Aorta (tissue), 5 donors: ENCODE measurements at places on chromosomes 16 and 17.

DNA sequence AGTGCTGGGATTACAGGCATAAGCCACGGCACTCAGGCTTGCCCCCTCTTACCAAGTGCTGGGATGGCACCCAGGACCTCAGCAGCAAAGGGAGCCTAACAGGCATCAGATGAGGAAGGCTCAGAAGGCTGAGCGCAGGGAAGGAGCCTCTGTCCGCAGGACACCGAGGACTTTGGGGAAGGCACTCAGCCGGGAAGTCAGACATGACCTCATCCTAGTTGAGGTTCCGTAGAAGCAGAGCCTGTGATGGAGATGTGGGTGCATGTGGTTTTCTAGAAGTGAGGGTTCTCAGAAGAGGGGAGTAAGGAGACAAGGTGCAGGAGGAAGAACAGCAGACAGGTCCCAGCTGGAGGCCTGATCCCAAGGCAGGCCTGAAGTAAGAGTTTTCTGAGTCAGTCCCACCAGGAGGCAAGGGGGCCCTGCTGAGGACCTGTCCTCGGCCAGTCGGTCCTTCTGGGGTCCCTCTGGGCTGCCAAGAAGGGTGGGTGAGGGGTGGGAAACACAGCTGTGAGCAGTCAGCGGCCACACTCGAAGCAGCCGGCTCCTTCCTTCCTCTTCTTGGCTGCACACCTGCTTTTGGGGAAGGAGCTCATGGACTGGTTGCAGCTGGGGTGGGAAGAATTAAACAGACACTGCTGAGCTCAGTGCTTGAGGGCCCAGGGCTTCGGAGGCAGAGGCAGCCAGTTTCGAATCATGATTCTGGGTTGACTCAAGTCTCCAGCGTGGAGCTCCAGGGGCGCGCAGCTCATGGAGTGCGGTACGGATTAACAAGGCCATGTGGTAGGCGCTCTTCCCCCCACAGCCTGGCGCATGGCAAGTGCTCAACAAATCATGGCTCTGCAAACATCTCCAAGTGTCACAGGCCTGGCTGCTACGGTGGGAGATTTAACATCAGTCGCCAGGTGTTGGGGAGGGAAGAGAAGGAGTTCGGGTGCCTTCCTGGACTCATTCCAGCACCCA, 38.9 kb upstream of the SNN start:
- no peaks in the 10 kb centered on the region for H3K4me1 ChIP-seq
- no peaks in the 10 kb centered on the region for H3K27me3 ChIP-seq

DNA sequence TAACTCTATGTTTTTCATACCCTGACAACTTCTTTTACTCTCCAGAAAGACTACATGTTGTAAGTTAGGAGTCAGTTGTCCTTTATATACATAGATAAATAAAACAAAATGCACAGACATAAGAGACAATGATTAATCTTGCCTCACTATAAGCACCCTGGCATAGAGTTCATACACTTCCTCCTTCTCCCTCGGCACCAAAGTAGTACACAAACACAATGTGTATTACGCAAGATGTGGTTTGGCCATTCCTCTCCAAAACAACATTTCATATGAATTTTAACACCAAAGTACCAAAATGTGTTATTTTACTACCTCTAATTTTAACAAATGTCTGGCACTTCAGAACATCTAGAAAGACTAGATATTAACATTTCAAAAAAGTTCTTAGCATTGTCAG, 17.2 kb upstream of the SLFN11 start:
- no peaks in the 10 kb centered on the region for H3K4me1 ChIP-seq
- no peaks in the 10 kb centered on the region for H3K36me3 ChIP-seq
- no peaks in the 10 kb centered on the region for H3K27me3 ChIP-seq
- DNase-seq: no peak

GRCh38 chr17:56897646-56898424, 16.0 kb downstream of the TRIM25 start:
- no peaks in the 10 kb centered on the region for H3K4me1 ChIP-seq
- H3K36me3 ChIP-seq: peaks cover 8% of the 10 kb centered on the region
- no peak overlapping the region for H3K27ac ChIP-seq
- no peak for DNase-seq
- H3K27me3 ChIP-seq: no peaks in the 10 kb centered on the region
- no peak overlapping the region for H3K4me3 ChIP-seq

GRCh38 chr16:23398987-23399805, 53.8 kb downstream of the COG7 start:
- no peak for DNase-seq
- no peaks in the 10 kb centered on the region for H3K4me1 ChIP-seq
- no peak overlapping the region for H3K4me3 ChIP-seq
- no peak overlapping the region for H3K27ac ChIP-seq
- peaks cover 10% of the 10 kb centered on the region for H3K36me3 ChIP-seq

DNA sequence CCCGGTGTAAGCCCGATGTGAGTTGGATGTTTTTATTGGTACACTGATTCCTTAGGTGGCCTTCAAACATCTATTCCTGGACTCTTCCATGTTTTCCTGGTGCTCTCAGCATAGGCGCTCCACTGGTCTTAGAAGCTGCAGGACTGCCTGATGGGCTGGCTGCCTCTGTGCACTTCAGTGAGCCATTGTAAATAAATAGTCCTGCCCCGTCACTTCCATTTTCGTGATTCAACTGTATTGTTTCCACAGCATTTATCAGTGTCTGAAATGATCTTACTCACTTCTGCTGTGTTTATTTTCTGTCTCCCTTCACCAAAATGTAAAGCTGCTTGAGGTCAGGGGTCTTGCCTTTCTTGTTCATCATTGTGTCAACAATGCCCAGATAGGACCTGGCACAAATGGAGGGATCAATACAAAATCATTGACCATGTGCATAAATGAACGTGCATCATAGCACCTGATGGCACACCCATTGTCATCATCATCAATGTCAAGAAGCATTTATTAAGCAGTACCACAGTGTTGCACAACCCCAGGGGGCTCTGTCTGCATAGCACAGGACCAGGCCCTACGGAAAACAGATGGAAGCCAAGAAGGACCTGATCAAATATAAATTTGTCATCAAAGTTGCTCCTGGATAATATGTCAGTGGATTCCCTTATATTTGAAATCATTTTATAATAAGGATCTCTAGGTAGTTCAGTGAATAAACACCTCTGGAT, 66.6 kb upstream of the CPHXL start:
- no peak overlapping the region for H3K4me3 ChIP-seq

- H3K27me3 ChIP-seq: no peaks in the 10 kb centered on the region
- no peaks in the 10 kb centered on the region for H3K4me1 ChIP-seq
Measured at GRCh38 chr17:57113656-57114055, 28.6 kb downstream of the AKAP1 start.
